ENCODE measurements at places on chromosomes 1 and 21.
A peak's percentile ranks its signal among the peaks of the same experiment; 100 is the strongest.

DNA sequence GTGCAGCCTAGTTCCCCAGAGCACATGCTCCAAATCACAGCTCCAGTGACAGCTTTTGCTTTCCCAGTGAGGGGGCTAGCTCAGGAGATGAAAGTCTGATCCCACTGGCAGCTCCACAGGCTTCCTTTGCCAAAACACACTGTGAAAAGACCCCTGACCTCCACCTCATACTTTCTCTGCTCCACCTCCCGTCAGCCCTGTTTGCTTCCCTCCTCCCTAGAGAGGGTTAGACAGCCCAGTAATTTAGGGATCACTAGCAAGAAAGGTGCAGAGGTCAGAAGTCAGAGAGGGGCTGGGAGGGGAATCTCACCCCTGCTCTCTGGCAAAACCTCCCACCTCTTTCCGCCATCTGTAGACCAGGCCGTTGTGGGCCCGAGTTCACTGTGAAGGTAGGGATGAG, 62.8 kb downstream of the PLXNA2 start:
- no peak for DNase-seq

DNA sequence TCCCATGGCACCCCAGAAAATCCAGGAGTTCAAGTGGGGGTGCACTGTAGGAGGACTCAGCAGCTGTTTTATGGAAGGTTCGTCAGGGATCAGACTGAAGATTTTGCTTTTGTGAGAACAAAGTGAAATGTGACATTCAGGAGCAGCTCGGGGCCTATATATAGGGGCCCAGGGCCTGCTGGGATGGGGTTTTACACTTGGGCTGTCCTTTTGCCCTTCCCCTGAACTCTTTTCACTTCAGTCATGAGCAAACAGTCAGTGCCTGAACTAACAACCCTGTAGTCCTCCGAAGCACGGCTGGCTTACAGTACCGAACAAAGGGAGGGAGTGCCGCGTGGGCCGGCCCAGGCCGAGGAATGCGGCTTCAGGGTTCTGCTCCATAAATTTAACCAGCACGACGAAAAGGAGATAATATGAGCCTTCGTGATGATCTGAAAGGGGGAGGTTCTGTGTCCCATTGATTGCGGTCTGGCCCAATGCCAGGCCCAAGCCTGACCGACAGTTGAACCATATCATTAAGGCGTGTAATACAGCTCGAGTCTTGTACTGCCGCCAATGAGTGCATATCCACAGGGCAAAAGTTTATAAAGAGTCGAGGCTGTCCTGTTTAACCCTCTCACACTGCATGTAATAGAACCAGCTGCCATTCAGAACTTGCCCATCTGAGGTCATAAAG, 139.9 kb downstream of the DHRS3 start:
- DNase-seq, result no peak

DNA sequence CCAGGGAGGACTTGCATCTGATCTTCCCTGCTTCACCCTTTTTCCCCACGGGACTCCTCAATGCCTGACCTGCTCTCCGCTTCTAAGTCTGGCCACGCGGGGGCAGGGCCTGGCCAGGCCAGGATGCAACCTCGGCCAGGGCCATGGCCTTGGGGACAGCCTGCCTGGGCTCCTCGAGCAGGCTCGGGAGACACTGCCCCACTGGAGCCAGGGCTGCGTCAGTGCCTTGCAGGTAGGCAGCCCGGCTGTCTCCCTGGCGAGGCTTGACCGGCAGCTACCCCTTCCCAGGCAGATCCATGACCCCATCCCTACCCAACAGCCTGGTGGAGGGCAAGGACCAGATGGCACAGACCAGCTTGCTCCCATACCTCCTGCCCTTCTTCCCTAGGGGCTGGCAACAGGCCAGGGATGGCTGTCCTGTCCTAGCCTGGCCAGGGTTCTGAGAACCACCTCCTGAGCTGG, 2.7 kb upstream of the PRDM16 start:
- no peak for DNase-seq

- no peak for DNase-seq
Observed at GRCh38 chr1:28933277-28933676, 18.9 kb downstream of the EPB41 start.

GRCh38 chr1:199747984-199748383, 279.5 kb upstream of the NR5A2 start:
- DNase-seq, result no peak

DNA sequence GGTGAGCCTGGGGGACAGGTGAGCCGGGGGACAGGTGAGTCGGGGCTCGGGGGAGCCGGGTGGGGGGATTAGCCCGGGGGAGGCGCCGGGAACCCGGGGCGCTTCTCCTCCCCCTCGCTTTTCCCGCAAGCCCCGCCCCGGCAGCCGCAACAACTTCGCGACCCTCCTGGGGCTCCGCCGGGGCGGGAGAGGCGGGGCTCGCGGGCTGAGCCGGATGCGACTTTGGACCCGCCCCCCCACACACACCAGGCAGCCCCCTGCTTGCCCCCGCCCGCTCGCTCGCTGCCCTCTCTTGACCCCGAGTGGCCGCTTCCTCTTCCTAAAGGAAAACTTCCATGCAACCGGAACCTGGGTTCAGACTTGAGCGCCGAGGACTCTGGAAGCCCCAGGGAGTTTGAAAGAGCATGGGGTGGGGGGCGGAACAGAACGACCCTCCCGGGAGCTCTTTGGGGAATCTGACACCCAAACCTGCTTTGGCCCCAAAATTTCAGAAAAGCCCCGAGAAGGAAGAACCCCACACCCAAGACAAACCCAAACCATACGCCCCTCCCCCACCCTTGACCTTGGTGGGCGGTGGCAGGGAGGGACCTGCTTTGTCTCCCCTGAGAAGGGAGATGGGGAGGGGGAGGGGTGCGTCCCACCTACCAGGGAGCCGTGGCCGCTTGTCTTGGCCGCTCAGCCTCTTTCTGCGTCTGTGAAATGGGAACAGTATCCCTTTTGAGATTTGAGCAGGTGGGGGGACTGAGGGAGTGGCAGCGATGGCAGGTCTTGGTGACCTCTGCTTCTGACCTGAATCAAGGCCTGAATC, 550 bp downstream of the ARHGEF16 start:
- DNase-seq, result no peak

- DNase-seq, result no peak
Observed at GRCh38 chr1:152408664-152409063, 5.4 kb downstream of the CRNN start.

- no peak for DNase-seq
Observed at GRCh38 chr21:33825915-33826314, 89.7 kb downstream of the ATP5PO start.

- peak; percentile 25 for DNase-seq
Observed at GRCh38 chr1:39657923-39658485, 13.9 kb downstream of the NT5C1A start.

DNA sequence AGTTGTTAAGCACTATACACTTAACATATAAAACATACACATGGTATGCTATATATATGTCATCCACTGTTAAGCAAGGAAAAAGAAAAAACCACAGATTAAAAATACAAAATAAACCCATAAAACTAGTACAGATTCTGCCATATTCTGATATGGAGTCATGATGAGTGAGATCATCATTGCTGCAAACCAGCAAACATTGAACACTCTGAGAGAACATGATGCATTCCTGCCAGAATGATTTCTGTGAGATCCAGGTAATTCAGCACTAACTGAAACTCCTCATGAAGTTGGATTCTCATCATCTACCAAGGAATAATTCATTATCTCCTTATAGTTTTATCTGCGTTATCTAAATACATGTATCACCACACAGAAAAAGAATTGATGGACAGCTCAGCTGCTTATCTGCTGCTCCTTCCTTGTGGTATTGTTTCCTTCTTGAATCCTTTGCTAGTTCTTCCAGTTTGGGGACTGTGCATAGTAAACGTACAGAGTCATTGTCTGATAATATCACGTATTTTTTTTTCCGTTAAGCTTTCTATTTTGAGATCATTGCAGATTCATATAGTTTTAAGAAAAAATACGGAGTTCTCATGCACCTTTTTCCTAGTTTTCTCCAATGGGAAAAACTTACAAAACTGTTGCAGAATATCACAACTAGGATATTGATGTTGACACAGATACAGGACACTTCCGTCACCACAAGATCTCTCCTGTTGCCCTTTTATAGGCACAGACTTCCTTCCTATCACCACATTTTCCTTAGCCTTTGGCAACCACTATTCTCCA, 9.3 kb downstream of the RAB4A start:
- no peak for DNase-seq

DNA sequence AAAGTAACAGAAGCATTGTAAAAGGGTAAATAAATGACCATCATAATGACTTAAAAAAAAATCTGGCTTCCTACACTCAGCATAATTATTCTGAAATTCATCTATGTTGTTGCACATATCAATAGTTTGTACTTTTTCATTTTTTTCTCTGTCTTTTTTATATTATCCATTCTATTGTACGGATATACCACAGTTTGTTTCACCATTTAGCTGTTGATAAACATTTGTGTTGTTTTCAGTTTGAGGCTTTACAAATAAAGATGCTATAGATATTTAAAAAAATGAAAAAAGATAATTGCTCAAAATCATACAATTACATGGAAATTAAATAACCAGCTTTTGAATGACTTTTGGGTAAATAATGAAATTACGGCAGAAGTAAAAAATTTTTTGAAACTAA, 31.9 kb downstream of the GPR88 start:
- no peak for DNase-seq

GRCh38 chr1:192629612-192630011, 6.3 kb upstream of the RGS13 start:
- no peak for DNase-seq

DNA sequence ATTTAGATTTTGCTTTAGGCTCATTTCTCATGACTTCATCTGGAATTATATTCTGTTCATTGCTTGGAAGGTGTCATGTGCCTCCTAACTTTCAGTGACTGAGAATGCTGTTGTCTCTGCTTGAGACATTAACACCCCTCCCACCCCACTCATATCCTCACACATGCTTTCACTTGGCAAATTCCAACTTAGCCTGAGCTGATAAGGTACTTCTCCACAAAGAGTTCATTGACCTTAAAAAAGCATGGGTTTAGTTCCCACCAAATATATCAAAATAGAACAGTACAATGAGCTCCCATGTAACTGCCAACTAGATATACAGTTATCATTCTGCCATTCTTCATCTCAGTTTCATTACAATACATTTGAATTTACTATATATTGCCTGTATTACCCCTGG, 576.5 kb upstream of the ADGRL2 start:
- DNase-seq, result no peak

DNA sequence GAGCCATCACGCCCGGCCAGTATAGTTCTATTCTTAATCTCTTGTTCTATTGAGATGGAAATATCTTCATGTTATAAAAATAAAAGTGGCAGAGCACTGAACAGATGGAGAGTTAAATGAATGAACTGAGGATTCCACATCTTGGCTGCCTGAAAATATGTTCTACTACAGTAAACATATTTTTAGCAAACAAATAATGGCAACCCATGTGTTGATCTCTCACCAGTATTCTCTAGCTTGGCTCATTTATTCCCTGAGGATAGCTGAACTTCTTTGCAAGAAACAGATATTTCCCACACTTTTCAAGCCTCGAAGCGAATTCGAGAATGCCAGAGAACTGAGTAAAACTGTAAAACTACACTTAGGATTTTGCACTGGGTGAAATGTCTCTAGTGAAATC, 58.9 kb downstream of the DIRAS3 start:
- DNase-seq, result no peak

- no peak for DNase-seq
Observed at GRCh38 chr21:37237764-37238163, 29.4 kb downstream of the VPS26C start.

DNA sequence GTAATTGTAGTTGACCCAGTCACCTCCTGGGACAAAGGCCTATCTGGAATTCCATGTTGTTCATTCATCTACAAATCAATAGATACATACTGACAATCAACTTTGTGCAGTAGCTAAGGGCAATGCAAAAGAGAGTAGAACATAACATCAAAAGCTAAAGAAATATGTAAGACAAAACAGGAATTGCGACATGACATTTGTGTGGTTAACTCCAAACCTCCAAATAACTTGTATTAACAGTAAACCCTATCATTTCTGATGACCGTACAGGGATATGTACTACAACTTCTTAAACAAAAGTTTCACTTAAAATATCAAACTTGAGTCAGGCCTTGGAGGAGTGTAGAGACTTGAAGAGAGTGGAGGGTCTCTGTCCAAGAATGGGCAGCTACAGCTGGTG, 317.6 kb downstream of the SPATA17 start:
- no peak for DNase-seq

DNA sequence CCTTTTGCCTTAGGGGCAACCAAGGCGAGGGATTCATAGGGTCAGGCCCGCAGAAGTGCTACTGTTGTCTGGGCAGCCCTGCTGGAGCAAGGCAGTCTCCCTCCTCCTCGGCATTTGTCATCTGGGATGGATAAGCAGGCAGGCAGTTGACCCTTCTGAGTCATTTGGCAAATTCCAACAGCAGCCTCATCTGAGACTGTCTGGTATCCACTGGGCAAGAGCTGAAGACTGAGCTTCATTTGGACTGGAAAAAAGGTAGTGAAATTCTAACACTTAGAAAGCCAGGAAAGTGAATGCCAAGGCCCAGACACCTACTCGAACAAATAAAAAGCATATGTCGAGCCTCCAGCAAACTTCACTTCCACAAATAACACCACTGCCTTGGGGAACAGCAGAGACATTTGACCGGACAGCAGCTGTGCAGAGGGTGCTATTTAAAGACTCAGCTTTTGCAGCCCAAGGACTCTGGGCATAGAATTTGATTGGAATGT, 4.0 kb upstream of the ZBTB40 start:
- DNase-seq, result no peak

DNA sequence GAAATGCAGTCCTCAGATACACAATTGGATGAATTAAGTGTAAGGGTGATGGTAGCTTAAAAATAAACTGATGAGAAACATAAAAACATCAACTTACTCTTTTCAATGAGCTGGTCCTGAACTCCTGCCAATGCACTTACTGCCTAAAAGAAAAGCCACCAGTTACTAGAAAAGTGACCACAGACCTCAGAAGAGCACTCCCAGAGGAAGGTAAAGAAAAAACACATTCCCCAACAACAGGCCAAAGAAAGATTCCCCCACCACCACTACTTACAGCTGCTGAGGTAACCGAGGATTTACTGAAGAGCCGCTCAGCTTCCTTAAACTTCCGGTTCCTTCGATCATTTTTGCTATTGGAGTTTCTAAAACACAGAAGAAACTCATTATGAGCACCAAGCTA, 5.4 kb downstream of the MEAF6 start:
- no peak for DNase-seq

GRCh38 chr1:112862753-112863426, 93.1 kb downstream of the SLC16A1 start:
- no peak for DNase-seq

- DNase-seq, result no peak
Observed at GRCh38 chr1:3893190-3893589, 6.9 kb downstream of the C1orf174 start.

GRCh38 chr21:33157303-33157702, 72.4 kb upstream of the IFNAR2 start:
- no peak for DNase-seq

DNA sequence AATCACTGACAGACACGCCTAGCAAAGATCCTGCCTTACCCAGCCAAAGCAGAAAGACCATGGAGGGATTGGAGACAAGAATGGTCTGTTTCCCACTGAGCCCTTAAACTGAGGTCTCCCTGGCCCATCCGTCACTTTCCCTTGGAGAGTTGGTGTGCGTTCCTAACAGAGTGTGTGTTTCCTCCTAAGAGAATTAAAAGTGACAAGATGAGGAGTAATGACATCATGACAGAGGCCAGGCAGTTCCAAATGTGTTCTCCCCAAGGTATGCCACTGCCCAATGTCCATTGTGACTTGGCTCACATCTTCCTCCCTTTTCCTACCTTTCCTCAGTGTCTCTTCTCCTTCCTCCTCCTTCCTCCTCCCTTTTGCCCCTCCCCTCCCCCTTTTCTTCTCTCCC, 295.7 kb downstream of the SIPA1L2 start:
- no peak for DNase-seq

GRCh38 chr1:37485902-37486679, 11.7 kb downstream of the ZC3H12A start:
- DNase-seq, result no peak
